ENCODE measurements at places on chromosomes 5 and 9.

GRCh38 chr9:101705135-101705661 lies 33.2 kb downstream of the GRIN3A start:
- DNase-seq, result peak; percentile 19

DNA sequence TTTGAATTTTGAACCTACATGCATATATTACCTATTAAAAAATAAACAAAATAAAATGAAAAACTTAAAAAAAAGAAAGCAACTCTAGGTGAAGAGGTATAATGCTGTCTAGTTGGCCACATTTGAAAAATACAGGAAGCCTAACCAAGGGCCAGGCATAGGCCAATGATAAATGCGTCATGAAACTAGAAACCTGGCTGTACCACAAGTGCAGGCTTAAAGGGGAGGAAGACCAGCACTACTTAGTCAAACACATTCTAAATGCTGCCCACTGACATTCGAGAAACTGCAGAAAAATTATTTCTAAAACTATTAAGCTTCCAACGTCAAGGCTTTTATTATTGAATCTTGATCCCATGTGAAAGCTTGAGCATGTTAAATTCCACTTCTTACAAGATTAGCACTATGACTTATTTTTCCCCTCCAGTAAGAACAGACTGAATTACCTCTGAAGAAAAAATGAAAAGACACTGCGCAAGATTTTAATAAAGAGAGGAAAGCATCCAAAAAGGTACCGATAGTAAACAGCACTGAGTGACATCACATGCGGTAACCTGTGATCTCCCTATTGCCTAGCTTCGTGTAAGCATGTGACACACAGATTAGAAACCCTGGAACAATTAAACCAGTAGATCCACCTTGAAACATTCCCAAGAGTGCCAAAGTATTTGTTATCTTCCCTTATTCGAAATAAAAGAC lies 16.2 kb downstream of the CDC14B start:
- peak; percentile 84 for DNase-seq

DNA sequence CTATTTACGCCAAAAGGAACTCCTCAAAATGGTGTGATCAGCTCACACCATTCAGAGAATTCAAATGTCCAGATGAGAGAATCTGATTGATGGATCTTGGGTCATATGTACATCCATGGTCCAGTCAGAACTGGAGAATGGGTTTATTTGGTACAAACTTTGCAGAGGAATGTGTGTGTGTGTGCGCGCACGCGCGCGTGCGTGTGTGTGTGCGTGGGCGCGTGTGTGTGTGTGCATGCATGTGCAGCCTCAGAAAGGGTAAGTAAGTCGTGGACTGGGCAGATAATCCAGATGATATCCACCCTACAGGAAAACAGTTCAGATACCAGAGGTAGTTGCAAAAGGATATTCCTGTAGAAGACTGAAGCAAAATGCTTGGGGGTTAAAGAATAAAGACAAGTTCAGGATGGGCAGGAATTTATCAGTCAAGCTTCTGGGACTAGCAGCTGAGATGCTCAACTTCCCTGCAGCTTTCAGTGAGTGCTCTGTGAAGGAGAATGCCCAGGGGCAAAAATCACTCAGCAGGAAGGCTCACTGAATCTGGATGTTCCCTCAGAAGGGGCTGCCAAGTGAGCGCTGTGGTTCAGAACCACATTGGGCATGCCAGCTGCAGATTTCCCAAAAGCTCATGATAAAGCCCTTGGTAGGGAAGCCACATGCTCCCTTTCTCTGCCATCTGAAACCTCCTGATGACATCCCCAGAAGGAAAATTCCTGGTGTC lies 440.5 kb upstream of the SGCD start:
- no peak for DNase-seq

GRCh38 chr9:71544464-71544863 lies 223.8 kb downstream of the CEMIP2 start:
- no peak for DNase-seq

All from fibroblast of mammary gland (primary cell).